ENCODE measurements at places on chromosomes 13 and 19.

DNA sequence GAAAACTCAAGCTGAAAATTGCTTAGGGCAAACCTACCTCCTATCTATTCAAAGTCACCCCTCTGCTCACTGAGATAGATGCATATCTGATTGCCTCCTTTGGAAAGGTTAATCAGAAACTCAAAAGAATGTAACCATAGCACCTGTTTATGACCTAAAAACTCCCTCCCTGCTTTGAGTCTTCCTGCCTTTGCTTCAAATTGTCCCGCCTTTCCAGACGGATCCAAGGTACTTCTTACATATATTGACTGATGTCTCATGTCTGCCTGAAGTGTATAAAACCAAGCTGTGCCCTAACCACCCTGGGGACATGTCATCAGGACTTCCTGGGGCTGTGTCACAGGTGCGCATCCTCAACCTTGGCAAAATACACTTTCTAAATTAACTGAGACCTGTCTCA is 118.6 kb downstream of the TBC1D4 start:
- DNase-seq = no peak

GRCh38 chr13:40383132-40383531 is 283.3 kb downstream of the FOXO1 start:
- no peak for DNase-seq

- no peak for DNase-seq
These were observed 353.6 kb upstream of the GPC6 start for GRCh38 chr13:92873029-92873428.

GRCh38 chr19:52981329-52981728 is 18.6 kb upstream of the ZNF816 start:
- DNase-seq = no peak

- no peak for DNase-seq
These were observed 14.8 kb downstream of the AXL start for GRCh38 chr19:41233748-41234240.
